ENCODE measurements at places on chromosomes 1 and 21.
A peak's percentile ranks its signal among the peaks of the same experiment; 100 is the strongest.

GRCh38 chr1:7011826-7012225 is 226.6 kb downstream of the CAMTA1 start:
- DNase-seq, result no peak

- DNase-seq, result no peak
These were observed 45.2 kb downstream of the ASTN1 start for GRCh38 chr1:177119311-177119710.

GRCh38 chr1:181816608-181817007 is 244.9 kb downstream of the ZNF648 start:
- DNase-seq, result no peak

- no peak for DNase-seq
These were observed 4.2 kb downstream of the MRPL37 start for GRCh38 chr1:54204199-54204598.

DNA sequence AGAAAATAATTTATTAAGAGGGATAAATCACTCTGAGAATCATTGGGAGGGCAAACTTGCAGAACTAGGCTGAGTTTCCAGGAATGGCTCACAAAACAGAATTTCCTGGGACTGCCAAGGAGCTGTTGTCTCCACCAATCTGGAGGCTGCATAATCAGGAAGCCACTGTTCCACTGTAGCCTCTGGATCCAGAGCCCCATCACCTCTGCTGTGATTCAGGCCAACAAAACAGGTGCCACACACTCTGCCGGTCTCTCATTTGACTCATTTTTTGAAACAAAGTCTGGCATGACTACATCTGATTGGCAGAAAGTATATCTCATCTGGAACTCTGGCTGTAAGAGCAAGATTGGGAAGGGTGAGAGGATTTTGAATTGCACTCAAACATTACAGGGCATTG is 178.9 kb upstream of the C1orf105 start:
- no peak for DNase-seq

- no peak for DNase-seq
These were observed 7.6 kb downstream of the MEX3A start for GRCh38 chr1:156074661-156075060.

DNA sequence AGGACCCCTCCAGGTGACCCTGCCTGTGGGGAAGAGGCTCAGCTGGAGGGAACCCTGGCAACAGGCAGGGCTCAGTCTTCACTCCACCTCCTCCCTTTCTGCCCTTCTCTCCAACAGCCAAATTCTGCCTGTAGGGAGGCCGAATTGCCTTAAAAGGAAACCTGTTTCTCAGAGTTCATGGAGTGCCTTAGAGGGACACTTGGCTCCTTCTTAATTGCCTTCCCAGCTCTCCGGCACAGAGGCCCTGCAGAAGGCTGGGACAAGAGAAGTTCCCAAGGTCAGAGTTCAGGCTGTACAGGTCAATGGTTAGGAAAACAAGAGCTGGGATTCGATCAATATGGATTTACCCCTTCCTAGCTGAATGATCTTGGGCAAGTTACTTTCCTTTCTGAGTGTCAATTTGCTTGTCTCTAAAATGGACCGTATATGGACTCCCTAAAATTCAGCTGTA is 6.2 kb downstream of the CSRP1 start:
- DNase-seq, result no peak

DNA sequence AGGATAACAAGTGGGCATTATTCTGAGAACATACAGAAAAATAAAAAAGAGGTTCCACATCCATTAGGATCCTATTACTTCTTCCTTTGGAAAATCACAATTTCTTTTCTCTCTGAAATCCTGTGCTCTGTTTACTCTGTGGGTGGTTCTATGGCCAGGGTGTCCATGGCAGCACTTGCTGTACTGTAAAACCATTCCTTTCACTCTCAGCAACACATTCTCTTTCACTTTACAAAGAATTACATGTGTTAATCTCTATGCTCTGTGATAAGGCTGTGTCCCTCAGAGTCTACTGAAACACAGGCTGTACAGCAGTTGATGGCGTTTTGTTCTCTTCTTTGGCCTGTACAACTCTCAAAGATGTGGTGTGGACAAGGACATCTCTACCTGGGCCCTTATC is 524.1 kb downstream of the PTBP2 start:
- no peak for DNase-seq

- DNase-seq, result no peak
These were observed 472.2 kb downstream of the MATN1 start for GRCh38 chr1:30250984-30251850.

DNA sequence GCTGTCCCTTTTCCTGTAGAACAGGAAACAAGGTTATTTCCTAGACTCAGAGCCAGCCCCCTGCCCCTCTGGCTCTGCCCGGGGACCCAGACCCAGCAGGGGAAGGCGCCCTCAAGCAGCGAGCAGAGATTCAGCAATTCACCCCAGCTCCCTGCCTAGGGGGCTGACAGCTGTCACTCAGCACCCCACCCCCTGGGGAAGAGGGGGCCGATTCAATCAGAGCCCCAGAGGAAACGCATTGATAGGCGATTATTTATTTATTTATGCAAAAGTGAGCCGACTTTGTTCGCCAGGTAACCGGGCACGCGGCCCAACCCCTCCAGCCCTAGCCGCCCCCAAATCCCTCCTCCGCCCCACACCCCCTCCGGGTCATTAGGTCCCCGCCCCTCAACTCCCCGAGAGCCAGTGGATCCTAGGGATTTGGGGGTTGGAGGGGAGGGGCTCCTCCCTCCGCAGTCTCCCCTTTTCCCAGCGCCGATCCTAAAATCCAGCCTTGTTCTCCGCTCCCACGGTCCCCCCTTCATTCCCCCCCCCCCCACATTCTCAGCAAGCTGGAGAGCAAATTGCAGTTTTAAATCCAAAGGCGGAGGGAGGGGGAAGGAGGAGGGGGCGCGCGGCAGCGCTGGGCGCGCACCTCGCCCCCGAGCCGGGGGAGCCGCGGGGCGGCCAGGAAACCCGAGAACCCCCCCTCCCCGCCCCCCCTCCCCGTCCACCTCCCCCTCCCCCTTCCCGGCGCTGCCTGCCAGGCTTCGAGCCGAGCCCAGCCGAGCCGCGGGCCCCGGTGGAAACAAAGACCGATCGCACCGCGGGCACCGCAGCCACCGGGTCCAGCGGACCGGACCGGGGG is 1.3 kb downstream of the AHDC1 start:
- no peak for DNase-seq

DNA sequence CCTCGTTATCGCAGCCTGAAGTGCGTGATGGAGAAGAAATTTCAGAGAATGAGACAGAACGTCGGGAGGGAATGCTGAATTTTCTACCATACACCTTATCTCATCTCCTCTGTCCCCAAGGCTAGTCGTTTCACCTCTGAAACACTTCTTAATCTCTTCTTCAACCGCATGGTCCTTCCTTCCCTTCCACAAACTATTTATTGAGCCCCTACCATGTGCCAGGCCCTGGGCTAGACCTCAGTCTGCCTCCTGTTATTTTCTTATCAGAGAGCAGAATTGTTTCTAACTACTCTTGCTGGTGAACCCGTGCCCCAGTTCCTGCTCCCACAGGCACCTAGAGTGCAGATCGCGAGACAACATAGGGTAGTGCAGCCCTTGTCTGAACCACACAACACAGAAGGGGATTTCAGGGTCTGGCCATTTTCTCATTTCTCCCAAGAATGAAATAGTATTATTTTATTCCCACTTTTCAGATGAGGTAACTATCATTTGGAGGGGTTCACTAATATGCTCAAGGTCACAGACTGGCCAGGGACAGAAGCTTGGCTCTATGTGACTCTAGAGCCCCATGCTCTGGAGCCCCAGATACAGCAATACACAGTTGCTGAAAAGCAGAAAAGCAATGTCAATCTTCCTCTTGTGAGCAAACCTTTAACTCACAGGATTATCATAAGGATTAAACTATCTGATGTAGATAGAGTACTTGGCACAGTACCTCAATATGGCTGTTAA is 598 bp upstream of the ADIPOR1 start:
- DNase-seq, result no peak

DNA sequence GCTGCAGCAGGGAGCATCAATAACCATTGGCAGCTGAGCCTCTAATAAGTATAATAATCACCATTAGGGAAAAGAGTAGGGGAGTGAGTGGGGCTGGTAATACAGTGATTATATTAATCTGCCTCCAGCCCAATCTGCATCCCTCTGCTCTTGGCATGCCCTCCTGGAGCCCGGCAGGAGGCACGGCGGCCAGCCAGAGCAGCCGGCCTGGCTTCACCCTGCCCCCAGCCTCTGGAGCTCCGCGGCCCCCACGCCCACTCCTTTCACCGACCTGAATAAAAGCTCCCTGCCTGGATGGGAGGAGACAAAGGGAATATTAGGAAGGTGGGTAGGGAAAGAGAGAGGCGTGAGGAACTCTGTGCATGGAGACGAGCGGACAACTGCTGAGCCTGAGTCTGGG is 28.3 kb downstream of the OPTC start:
- no peak for DNase-seq

GRCh38 chr21:43358940-43359822 is 67.8 kb downstream of the SIK1 start:
- DNase-seq, result no peak

DNA sequence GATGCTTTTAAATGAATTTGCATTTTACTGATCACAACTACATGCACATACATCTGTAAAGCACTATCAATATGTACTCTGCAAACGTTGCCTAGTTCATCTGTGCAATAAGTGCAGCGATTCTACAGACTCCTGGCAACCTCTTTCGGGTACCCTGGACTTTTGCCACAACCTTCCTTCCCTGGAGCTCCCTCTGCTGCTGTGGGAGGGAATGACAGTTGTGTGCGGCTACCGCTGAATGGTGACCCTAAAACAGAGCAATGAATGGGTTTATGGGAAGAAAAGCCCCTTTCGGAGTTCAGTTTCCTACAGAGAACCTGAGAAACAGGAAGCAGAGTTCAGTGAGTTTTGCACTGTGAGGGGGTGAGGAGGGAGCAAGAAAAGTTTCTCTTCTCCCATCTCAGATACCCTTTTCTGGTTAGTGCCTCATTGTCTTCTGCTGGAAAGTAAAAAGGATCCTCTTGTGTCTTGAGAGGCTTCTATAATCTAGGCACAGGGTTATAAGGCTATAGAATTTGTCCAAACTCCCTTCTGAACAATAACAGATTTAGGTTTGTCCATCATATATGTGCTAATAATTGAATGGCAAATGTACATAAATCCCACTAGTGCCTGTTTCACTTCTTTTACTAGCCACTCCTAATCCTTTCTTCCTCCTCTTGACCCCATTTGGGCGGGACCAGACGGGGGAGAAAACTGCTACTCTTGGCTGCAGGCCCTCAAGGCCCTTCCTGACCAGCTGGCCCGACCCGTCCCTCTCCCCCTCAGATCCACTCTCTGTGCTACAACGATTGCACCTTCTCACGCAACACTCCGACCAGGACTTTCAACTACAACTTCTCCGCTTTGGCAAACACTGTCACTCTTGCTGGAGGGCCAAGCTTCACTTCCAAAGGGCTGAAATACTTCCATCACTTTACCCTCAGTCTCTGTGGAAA is 19.8 kb upstream of the SARS1 start:
- no peak for DNase-seq

DNA sequence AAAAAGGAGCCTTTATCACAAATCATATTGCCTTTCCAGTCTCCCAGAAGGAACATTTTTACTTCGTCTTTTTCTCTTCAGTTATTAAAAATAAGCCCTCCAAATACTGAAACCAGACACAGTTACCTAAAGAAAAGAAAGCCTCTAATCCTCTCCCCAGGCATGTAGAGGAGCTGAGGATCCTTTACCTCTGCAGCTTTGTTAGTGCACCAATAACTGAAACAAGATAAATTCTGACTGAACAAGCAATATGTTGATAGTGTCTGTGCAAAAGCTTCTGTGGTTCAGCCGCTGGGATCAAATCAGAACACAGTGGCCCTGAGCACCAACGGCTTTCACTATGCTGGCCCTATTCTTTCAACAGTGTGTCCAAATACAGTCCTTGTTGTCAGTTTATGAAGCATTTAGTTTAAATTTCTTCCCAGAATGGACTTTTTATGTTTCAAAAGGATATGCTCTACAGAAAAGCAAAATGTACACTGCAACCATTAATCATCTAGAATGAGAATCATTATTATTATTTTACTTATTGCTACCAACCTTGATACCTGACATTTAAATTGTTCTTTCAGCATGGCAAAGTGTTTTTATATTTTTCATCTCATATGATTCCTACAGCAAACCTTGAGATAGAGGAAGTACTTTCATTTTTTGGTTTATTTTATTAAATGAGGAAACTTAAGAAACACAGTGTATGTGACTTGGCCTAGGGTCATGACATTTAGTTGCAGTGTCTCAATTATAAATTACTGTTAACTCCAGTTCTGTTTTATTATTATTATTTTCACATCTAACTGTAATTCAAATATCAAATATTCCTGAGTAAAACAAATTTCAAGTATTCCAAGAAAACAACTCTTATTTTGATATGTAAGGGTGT is 217.9 kb downstream of the NEGR1 start:
- DNase-seq, result no peak

GRCh38 chr1:17678011-17678410 is 77.1 kb upstream of the ACTL8 start:
- DNase-seq, result no peak

DNA sequence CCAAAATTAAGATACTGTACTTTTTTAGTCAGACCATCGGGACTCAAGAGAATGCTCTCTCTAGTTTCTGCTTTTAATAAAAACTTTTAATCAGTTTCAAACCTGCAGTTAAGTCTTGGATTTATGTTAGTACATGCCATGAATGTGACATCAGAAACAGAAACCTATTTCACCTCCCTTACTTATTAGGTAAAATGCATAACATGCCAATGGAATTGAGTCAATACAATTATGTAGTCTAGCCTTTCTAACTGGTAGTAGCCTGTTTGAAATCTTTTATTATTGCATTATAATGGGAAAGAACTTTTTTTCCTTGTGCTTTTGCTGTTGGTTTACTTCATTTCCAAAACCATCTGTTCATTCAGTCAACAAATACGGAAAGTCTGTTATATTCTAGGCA is 4.8 kb downstream of the PHACTR4 start:
- no peak for DNase-seq

- no peak for DNase-seq
These were observed 4.6 kb downstream of the KRTAP10-12 start for GRCh38 chr21:44701541-44701940.

- peak; percentile 57 for DNase-seq
These were observed 665 bp downstream of the EFHD2 start for GRCh38 chr1:15410223-15410883.

DNA sequence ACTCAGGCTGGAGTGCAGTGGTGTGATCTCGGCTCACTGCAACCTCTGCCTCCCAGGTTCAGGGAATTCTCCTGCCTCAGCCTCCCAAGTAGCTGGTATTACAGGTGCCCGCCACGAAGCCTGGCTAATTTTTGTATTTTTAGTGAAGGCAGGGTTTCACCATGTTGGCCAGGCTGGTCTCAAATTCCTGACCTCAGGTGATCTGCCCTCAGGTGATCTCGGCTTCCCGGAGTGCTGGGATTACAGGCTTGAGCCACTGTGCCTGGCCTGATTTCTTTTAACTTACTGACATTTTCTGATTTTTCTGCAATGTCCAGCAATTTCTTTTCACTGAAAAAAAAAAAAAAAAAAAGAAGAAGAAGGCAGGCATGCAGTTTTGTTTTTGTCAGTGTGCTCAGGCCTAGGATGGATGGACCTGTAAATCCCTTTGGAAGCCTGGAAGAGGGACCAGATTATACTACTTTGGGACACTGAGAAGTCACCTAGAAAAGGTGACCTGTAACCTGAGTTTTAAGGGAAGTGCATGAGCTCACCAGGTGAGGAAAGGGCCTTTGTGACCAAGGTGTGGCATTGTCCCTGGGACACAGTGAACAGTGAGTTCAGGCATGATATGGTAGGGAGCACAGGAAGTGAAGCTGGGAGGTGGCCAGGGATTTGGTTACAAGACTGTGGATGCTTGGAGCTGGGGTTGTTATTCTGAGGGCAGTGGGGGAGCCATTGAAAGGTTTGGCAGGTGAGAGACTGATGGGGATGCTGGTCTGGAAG is 2.7 kb upstream of the TMEM61 start:
- DNase-seq, result no peak
